ENCODE measurements at places on chromosomes 3 and 15.

DNA sequence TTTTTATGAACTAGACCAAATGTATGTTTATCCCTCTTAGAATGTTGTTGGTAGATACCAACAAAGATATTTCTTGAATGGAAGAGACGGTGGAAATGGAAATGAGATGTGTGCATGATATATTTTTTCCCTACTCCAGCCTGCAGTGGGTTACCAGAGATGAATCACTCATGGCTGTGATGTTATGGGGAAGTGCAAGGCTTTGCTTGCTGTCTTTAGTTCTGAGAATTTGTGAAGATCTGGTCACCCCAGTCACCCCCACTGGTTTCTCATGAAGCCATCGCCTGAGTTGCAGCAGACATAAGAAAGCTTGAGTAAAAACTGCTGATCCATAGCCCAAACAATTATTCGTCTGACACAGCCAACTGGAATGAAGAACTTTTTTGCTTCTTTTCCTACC lies 78.1 kb upstream of the EOMES start:
- DNase-seq, result no peak

- DNase-seq, result no peak
These were observed 116.7 kb downstream of the NUP210 start for GRCh38 chr3:13303410-13303809.

DNA sequence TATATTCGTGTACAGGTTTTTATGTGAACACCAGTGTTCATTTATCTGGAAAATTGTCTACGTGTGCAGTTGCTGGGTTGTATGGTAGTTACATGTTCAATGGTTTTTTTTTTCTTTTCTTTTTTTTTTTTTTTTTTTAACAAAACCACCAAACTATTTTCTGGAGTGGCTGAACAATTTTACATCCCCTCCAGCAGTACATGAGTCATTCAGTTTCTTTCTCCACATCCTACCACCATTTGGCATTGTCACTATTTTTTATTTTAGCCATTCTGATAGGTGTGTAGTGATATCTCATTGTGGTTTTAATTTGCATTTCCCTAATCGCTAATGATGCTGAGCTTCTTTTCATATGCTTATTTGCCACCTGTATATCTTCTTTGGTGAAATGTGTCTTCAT lies 256.3 kb upstream of the EOMES start:
- no peak for DNase-seq

- no peak for DNase-seq
These were observed 556.6 kb downstream of the GABRG3 start for GRCh38 chr15:27527490-27528067.

Measured in stimulated activated CD8-positive, alpha-beta memory T cell treated with anti-CD3 and anti-CD28 coated beads, Interleukin-7, amount 100 ng/mL, for 1 hour (primary cell).